ENCODE measurements at places on chromosomes 12 and 14.

DNA sequence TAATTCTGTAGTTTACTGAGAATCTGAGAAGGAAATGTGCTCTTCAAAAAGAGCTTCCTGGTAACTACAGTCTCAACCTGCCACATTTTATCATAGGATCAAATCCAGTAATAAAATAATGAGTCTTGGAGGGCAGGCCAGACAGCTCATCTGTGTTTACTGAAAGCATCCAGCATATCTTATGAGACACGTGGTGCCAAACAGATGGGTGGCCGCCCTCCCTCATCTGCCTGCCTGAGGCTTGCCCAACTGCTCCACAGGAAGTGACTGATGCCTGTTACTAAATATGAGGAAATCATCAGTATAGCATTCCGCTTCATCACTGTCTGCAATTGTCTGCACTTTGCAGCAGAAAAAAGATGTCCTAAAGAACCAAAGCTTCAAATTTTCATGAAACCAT is 13.5 kb downstream of the DHRS7 start:
- peak; percentile 94 for DNase-seq

DNA sequence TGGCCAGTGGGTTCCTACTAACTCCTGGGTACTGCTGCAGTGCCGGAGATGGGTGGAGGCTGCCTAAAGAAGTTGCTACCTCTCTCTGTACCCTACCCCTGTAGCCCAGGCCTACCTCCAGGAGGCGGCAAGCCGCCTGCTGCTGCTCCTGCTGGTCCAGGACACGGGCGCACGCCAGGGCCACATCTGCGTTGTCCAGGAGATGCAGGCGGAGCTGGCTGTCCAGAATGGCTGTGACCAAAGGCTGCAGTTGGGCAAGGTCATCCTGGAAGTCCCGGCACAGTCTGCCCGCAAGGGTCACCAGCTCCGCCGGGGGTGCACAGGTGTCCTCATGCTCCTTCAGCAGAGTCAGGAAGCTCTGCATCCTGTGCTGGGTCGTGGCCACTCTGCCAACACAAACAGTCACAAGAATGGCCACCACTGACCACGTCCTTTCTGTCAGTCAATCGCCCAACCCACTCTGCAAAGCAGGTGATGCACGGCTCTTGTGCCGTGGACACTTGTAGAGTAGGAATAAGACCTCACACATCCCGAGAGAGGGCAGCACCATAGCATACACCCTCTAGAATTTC is 1.6 kb downstream of the ANHX start:
- no peak for DNase-seq

DNA sequence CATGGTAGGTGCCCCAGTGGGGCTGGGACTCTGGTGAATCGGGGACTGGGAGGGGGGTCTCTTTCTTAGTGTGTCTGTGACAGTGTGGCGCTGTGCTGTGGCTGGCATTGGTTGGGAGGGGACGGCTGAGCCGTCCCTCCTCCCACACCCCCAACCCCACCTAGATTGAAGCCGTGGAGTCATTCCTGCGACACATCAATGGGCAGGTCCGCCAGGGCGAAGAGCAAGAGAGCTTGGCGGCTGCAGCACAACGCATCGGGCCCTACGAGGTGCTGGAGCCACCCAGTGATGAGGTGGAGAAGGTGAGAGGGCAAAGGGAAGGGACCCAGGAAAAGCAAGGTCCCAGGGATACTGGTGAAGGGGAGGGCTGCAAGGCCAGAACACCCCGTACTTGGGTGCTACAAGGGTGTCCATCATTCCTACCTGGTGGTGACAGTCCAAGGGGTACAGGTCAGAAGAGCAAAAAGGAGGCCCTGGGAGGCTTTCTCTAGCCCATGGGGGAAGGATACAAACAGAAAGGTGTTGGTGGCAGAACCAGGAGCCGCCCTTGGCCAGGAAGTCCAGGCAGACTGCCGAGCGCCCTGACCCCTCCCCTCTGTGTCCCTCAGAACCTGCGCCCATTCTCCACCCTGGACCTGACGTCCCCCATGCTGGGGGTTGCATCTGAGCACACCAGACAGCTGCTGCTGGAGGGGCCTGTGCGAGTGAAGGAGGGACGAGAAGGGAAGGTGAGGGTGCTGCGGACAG is 7.4 kb downstream of the PLEKHG6 start:
- no peak for DNase-seq

DNA sequence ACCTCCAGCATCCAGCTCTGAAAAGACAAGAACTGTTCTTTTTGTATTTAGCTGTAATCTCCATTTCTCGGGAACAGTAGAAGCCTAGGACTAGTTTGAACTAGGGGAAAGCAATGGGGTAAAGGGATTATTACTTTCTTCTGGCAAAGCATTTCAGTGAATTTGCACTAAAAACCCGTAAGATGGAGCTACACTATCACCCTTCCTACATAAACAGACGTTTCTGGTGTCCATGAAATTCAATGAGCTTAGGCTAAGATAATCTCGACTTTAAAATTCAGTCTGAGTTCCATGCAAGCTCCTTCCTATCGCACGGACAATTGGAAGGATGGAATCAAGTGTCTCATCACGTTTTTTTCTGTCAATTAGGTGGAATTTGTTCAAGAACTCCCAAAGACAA is 24.0 kb downstream of the ACSM4 start:
- DNase-seq: peak; percentile 20

- no peak for DNase-seq
Measured at GRCh38 chr12:62606654-62607053, 140.0 kb downstream of the MON2 start.

DNA sequence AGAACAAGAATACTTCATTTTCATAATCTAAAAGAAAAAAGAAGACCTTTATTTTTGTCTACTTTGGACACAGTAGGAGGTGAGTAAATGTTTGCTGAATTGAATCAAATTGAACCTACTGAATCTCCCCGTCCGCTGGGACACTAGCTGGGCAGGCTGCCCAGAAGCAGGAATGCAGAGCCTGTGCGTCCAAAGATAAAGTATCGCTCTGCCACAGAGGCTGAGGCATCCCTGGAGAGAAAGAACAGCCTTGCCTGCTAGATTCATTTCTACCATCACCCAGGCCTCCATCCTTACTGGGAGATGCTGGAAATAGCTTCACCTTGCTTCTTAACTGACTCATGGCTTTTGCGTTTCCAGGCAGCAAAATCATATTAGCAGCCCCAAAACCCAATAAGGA is 64.1 kb upstream of the TSPAN11 start:
- peak; percentile 22 for DNase-seq

GRCh38 chr12:48197549-48197970 is 5.5 kb downstream of the OR10AD1 start:
- no peak for DNase-seq

GRCh38 chr12:131834798-131835615 is 6.8 kb downstream of the MMP17 start:
- no peak for DNase-seq
